ENCODE measurements at places on chromosomes 16 and 17.
A peak's percentile ranks its signal among the peaks of the same experiment; 100 is the strongest.

DNA sequence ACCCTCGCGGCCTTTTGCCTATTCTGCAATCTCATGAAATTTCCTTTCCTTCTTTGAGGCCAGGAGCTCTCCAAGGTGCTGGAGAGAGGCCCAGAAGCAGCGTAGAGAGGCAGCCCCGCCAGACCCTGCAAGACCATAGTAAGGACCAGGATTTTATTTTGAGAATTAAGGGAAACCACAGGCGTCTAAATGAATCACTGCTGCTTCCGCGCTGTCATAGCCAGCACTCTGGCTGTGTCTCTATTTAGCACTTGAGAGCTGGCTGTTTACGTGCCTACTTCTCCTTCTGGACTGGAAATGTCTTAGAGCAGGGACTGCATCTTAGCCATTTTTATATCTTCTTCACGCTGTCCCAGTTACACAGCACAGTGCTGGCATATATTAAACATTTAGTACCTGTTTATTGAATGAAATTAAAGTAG, 37.6 kb upstream of the PIRT start:
- DNase-seq, result peak; percentile 0

GRCh38 chr16:53036066-53036465, 16.6 kb downstream of the CHD9NB start:
- no peak for DNase-seq

- DNase-seq, result no peak
These were observed 15.9 kb upstream of the PDXDC1 start for GRCh38 chr16:14958970-14959369.

DNA sequence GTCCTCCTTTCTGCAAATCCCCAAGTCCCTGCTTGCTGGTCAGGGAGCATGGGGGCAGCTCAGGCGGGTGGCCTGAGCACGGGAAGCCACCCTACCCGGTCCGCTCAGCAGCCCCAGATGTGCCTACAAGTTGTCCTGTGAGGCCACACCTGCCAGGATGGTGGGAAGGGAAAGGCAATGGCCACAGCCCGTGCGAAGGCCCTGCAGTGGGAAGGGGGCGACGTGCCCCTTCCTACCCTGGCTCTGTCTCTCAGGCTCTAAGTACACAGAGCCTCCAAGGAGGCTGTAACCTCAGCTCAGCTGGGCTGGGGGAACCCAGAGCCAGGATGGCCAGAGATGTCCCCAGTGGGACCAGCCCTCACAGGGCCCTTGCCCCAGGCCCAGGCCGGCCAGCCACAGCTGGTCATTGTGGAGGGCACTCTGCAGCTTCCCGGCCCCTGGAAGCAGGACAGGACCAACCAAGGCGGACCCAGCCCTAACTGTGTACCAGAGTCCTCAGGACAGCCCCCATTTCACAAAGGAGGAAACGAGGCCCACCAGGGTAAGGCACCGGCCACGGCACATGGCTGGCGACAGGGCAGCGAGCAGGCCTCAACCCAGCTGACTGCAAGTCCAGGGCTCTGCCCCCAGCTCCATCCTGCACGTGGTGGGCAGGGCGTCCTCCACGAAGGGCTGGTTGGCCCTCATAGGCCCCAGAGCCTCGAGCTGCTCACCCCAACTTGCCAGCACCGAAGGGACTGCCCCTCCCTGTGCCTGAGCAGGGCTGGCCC, 82.3 kb downstream of the RTN4RL1 start:
- no peak for DNase-seq

DNA sequence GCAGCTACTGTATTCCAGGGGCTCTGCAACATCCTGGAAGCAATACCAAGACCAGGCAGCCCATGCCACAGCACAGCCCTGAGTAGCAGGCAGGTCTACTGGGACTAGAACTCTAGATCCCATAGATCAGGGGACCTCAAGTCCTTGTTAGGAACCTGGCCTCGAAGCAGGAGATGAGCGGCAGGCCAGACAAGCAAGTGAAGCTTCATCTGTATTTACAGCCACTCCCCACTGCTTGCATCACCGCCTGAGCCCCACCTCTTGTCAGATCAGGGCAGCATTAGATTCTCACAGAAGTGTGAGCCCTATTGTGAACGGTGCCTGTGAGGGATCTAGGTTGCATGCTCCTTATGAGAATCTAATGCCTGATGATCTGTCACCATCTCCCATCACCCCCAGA, 295.7 kb upstream of the TNRC6C start:
- no peak for DNase-seq

DNA sequence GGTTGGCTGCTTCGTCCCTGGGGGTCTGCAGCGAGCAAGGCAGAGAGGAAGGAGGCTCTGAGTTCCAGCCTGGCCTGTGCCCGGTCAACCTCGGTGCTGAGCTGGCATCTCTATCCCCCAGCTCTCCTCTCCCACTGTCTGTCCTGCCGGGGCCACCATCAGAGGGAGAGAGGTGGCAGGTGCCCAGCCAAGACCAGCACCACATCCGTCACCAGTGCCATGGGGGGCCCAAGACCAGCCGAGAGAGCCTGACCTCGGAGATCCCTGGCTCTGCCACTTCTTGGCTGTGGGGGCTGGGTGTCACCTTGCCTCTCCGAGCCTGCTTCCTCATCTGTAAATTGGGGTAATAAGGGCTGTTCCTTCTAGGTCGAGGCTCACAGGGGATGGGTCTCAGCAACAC, 560 bp upstream of the P2RX1 start:
- DNase-seq, result no peak

- DNase-seq, result peak; percentile 16
These were observed 678.1 kb upstream of the GOT2 start for GRCh38 chr16:59411961-59412841.

DNA sequence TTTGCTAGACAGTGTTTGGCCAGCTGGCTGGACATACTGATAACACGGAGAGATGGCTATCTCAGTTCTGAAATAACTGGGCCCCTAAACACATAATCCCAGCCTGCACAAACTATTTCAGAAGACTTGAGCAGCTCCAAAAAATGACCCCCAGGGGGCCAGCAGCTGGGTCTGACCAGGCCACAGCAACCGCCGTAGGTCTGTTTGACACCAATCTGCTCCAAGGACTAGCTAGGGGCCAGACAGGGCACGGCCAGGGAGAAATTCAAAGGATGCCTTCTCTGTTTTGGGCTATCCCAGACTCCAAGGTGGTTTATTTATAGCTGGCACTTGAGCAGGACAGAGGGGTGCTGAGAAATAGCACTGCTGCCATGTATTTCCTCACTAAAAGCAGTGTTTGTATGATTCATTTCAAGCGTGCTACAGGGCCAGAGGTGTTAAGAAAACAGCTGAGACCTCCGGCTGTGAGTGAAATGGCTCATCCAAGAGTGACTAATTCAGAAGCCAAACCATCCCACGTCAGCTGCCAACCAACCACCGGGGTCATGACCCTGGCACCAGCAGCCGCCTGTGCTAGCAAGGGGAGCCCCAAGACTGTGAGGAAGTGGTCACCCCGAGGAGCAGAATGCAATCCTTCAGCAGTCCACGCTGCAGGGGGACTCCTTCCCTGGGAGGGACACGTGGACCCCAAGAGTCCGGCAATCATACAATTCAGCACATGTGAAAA, 5.7 kb downstream of the GGA2 start:
- peak; percentile 97 for DNase-seq

All from brain microvascular endothelial cell (primary cell).